NCI-H2081 (cell line): ENCODE measurements at places on chromosomes 12 and 14.

DNA sequence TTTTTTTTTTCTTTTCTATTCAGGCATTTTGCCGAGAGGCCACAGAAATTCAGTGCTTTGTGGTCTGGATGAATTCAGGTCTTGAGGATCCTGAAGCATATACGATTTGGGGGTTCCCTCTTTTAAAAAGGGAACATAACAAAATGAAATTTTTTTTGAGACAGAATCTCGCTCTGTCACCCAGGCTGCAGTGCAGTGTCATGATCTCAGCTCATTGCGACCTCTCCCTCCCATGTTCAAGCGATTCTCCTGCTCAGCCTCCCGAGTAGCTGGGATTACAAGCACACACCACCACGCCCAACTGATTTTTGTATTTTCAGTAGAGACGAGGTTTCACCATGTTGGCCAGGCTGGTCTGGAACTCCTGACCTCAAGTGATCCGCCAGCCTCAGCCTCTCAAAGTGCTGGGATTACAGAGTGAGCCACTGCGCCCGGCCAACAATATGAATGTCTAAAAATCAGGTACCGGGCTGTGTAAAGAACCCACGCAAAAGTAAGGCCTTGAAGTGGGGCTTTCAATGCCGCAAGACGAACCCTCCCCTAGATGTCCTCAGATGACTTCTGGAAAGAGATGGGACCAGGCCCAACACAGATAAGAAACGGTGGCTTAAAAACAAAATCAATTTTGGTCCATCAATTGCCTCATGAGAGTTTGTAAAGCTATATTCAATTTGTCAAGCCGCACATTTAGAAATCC, 30.0 kb downstream of the TESC start:
- DNase-seq = no peak

- no peak for DNase-seq
Observed at GRCh38 chr12:48000878-48001504, 3.3 kb downstream of the COL2A1 start.

- DNase-seq = no peak
Observed at GRCh38 chr12:46386877-46387629, 14.5 kb upstream of the SLC38A2 start.

DNA sequence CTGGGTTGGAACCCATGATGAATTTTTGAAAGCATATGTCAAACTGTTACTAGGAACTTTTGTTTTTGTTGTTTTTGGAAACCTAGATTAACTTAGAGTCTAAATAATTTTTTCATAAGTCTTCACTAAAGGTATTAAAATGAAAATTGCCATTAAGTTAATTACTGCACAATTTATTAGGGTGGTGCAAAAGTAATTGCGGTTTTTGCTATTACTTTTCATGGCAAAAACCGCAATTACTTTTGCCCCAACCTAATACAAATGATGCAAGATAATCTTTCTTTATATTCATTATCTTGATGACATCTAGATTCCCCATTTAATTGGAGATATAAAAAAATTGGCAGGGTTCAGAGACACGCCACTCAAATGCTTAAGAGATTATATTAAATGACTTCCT, 145.0 kb upstream of the PKP2 start:
- no peak for DNase-seq

GRCh38 chr14:55129428-55130195, 560 bp downstream of the LGALS3 start:
- DNase-seq = no peak

GRCh38 chr12:113050795-113051194, 5.7 kb upstream of the DTX1 start:
- DNase-seq = no peak

DNA sequence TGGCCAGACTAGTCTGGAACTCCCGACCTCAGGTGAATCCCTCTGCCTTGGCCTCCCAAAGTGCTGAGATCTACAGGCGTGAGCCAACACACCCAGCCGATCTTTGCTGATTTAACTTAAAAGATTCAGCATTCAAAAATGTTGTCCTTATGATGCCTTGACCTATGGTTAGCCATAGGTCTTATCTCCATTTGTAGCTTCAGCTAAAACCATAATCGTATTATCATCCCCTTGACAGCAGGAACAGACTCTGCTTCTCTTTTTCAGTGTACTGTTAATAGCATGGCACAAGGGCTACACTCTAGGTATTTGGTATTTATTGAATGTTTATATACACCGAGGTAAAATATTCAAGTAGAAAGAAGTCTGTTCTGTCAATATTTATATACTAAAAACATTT, 15.3 kb downstream of the CCDC62 start:
- no peak for DNase-seq

DNA sequence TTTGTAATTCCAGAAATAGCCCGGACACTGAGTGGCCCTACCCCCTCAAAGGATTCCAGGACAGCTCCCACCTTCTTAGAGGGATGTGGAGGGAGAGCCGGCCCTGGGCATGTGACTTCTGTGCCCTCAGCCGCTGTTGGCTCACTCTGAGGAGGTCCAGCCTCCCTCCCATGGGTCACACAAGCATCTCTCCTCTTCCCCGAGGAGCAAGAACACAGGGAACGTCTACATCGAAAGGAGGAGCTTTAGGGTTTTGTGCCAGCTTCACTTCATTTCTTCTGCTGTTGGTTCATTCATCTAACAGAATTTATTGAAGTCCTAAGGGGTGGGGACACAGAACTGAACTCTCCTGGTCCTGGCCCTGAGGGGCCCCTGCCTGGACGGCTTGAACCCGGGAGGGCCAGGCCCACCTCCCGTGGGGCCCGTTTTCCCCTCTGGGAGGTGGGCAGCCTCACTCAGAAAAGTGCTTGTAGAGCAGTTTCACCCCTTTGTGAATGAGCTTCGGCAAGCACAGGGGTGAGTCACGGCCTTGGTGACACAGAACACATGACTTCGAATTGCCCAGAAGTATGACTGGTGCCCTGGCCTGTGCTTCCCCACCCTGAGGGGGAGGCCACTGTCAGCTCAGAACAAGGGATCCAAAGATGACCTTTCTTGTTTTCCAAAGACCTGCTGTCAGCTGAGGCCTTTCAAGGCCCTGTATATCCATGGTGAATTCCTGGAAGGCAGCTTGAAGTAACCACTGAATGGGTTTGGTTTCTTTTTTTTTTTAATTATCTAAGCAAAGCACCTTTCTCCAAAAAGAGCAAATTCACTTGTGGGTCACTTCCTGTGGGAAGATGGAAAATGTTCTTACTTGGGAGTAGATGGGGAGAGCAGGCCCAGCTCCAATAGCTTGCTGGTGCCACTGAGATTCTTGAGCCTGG, 39.2 kb downstream of the NFKBIA start:
- no peak for DNase-seq

- no peak for DNase-seq
Observed at GRCh38 chr12:132669166-132669879, 17.8 kb downstream of the POLE start.

DNA sequence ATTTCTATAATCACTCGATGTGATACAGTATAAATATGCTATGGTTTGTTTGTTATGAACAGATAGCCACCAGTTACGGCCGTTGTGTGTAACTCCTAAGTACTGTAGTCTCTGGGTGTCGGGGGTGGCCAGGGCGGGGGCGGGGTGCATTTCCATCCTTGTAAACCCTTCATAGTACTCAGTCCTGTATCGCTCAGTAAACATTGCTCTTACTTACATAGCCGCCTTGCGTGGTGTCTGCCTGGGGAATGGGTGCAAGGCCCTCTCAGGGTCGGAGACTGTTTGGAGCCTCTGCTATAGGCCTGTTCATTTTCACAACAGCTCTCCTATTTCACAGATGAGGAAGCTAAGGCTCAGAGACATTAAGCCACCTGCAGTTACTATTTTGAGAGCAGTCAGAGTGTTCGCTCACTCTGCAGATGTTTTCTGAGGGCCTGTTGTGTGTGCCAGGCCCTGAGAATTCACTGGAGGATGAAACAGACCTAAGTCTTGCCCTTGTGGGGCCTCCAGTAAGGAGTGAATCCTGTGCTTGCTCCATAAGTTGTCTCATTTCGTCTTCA, 42.5 kb downstream of the JDP2 start:
- DNase-seq = peak; percentile 50
